ENCODE measurements at places on chromosomes 4 and X.

- DNase-seq, result no peak
These were observed 28.0 kb downstream of the SLC10A6 start for GRCh38 chr4:86821151-86821550.

DNA sequence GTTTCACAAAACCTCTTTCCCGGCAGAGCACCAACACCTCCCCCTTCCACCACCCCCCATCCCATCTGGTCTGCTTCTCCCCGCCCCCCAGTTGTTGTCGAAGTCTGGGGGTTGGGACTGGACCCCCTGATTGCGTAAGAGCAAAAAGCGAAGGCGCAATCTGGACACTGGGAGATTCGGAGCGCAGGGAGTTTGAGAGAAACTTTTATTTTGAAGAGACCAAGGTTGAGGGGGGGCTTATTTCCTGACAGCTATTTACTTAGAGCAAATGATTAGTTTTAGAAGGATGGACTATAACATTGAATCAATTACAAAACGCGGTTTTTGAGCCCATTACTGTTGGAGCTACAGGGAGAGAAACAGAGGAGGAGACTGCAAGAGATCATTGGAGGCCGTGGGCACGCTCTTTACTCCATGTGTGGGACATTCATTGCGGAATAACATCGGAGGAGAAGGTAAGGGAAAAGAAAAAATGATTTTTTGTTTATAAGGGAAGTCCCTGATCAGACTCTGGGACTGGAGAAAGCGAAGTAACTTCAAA lies at the start of gene PDGFRA:
Gene PDGFRA (plus strand): TSS at position 333 of the 541 bp plus-strand sequence. CDS start 29,476 bp downstream, outside the sequence.
- DNase-seq, result no peak

- DNase-seq, result no peak
These were observed 11.3 kb upstream of the SLC9A7 start for GRCh38 chrX:46770000-46770816.

- no peak for DNase-seq
These were observed 126.7 kb upstream of the AGA start for GRCh38 chr4:177568931-177569330.

- no peak for DNase-seq
These were observed 5.8 kb upstream of the VEGFC start for GRCh38 chr4:176798540-176798939.

DNA sequence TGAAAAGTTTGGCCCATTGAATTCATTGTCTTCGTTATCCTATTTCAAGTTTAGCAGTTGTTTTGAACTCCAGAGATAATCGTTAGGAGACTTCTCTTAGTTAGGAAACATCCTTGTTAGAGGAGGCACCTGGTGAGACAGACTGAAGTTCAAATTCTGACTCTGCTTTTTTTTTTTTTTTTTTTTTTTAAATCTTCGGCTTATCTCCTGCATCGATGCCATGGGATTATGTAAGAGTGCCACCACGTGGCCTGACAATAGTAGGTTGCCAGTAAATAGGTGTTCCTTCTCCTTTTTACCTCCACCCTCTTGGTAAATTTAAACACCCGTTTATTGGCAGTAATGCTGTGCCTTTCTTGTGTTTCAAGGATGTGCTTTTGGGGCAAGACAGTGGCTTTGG lies 149.3 kb downstream of the SOWAHB start:
- DNase-seq, result no peak

DNA sequence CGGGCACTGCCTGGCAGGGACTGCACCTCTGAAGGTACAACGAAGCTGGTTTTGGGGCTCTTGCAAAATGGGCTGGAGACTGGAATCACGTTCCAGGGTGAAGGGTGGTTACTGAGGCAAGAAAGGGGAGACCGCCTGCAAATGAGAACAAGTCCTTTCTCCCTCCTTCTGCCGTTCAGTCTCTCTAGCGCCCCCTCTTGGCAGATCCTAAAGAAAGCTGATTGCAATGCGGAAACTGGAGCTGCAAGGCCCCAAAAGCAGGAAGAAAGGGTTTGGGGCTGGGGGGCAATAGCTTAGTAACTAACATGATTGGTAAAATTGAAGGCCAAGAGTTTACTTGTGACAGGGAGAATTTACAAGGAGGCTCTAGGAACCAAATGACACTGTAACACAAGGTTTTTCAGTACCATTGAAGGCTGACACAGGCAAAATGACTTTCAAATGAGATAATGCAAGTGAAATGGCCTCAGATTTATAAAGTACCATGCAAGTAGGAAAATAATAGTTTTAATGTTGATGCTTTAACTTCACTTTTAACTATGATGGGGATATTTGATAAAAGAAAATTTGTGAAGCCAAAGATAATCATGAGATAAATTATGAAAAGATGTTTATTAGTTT lies 222.7 kb upstream of the HAND2 start:
- DNase-seq, result no peak

DNA sequence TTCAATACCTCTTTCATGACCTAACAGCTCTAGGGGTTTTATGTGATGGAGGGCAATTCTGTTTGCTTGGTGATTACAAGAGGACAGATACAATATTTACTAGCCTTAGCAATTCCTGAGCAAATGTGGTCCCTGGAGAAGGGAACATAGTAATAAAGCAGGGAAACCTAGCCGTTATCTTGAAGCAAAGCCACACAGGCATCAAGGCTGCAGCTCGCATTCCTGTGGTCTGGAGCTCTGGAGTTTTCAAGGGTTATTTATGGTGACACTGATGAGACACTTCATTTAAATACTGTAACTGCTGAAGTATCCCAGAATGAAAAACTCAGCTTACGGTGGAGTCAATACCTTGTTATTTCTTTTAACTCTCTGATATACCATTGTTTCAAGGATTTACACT lies 66.8 kb downstream of the AFF2 start:
- no peak for DNase-seq

- DNase-seq, result no peak
These were observed 3.9 kb downstream of the RAB9A start for GRCh38 chrX:13692771-13693231.

DNA sequence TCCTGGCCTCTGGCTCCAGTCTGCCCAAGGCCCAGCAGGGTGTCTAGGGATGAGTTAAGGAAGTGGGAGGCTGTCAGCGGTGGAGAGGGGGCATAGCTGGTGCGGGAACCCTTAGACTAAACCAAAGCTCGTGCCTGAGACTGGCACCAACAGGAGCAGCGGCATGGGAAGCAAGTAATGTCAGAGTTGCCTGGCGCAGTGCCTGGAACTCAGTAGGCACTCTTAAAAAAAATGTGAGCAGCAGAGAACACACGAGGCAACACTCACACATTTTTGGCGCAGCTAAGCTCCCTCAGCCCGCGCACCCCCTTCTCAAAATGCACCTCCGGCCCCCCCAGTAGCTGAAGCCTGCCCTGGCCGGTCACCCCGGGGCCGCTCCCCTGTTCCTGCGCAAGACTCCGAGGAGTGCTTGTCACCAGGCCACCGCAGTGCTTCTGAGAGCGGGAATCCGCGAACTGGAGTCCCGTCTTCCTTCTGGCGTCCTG lies 583 bp downstream of the GABRE start:
- no peak for DNase-seq

DNA sequence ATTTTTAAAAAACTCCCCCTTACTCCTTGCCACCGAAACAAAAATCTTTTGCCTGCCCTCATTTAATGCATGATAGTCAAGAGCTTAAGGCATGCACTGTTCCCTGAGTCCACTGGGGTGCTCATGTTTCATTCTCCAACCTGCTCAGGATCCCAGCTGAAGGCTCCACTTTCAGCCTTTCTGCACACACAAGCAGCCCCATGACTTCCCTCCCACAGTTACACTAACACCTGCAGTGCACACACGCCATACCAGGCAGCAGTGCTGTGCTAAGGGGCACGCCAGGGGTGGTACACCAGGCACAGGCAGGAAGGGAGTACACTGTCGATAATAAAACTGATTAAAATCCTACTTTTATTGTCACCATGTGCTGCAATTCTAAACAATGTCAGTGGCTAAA lies 385.2 kb downstream of the BMPR1B start:
- no peak for DNase-seq

DNA sequence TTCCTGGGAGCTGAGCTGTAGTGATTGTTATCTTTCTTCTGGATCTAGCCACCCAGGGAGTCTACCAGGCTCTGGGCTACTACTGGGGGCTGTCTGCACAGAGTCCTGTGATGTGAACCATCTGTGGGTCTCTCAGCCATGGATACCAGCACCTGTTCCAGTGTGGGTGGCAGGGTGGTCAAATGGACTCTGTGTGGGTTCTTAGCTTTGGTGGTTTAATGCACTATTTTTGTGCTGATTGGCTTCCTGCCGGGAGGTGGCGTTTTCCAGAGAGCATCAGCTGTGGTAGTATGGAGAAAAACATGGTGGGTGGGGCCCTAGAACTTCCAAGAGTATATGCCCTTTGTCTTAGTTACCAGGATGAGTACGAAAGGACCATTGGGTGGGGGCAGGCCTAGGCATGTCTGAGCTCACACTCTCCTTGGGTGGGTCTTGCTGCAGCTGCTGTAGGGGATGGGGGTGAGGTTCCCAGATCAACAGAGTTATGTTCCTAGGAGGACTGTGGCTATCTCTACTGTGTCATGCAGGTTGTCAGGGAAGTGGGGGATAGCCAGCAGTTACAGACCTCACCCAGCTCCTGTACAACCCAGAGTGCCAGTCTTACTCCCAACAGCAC lies 264.8 kb upstream of the LDB2 start:
- no peak for DNase-seq

DNA sequence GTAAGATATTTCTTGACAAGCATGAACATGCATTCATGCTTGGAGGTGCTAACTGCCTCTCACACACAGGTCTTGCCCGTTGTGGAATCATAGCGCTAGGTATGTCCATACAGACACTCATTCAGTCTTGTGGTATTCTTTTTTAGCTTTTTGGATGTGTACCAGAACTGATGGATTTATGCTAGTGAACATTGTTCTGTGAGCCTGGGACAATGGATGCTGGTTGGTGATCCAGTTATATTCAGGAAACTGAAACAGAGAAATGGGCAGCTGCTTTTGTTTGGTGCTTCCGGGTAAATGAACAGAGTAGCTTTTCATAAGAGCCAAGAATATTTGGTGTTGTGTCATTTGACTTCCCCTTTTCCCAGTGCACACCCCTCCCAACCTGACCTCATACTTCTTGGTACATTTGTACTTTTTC lies 78.9 kb upstream of the SLC4A4 start:
- DNase-seq, result no peak

GRCh38 chr4:170425040-170425439 lies 335.3 kb upstream of the AADAT start:
- no peak for DNase-seq

DNA sequence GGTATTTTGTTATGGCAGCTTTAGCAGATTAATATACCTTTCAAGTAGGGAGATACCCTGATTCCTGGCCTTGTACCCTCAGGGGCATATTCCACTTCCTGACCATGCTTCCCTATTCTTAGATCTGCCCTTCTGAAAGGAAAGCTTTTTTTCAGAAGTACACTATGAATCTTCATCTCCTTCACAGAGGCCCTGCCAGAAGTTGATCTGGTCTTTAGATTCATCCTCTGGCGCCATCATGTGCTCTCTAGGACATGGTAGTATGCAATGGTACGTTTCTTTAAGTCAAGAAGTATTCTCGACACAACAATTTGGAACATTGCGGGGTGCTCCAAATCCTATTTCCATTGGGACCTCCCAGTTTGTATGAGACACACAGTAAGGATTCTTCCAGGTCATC lies 39.6 kb upstream of the DIPK2B start:
- DNase-seq, result no peak

DNA sequence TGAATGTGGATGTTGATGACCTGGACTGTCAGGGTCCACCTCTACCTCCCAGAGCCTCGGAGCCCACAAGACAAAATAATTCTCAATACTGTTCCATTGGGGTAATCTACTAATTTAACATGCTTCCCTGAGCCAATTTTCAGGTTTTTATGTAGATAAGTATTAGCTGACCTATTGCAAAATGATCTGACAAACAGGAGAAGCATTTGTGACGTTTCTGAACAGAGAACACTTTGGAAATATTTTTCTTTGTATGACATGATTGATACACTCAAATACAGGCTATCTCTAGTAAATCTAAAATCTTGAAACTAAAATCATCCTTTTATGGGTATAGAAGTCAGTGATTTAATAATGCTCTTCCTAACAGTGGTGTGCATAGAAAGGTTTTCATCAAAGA lies 716.6 kb downstream of the KLHL13 start:
- no peak for DNase-seq

GRCh38 chrX:25026576-25026975 lies 10.8 kb upstream of the ARX start:
- DNase-seq, result no peak

GRCh38 chr4:158172261-158173258 lies at the start of gene GASK1B:
Gene GASK1B (minus strand): TSS chr4:158173025. CDS start chr4:158171375, 1,650 bp downstream.
- DNase-seq, result no peak

GRCh38 chr4:164700471-164700870 lies 53.5 kb upstream of the SMIM31 start:
- DNase-seq, result no peak

GRCh38 chr4:24547979-24548378 lies 36.4 kb downstream of the DHX15 start:
- DNase-seq, result no peak

GRCh38 chr4:172982151-172982590 lies 186.4 kb upstream of the GALNT7 start:
- no peak for DNase-seq

- no peak for DNase-seq
These were observed 74.5 kb downstream of the DCLK2 start for GRCh38 chr4:150152766-150153165.

- DNase-seq, result no peak
These were observed 628.3 kb downstream of the TRIML1 start for GRCh38 chr4:188767496-188767895.

GRCh38 chrX:70247252-70247651 lies 12.8 kb downstream of the P2RY4 start:
- no peak for DNase-seq

DNA sequence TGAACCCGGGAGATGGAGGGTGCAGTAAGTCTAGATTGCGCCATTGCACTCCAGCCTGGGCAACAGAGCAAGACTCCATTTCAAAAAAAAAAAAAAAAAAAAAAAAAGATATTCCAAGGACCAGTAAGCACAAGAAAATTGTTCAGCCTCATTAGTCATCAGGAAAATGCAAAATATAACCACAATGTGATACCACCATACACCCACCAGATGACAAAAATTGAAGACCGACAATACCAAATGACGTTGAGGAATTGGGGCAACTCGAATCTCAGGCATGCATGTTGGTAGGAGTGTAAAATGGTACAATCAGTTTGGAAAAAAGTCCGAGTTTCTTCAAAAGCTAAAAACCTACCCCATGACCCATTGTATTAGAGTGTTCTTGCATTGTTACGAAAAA lies 130.2 kb upstream of the FAM9B start:
- no peak for DNase-seq

- DNase-seq, result no peak
These were observed 367.8 kb upstream of the GRIA3 start for GRCh38 chrX:122816288-122816687.

Data from stimulated activated CD8-positive, alpha-beta memory T cell treated with anti-CD3 and anti-CD28 coated beads, Interleukin-15, amount 100 ng/mL, for 1 hour (primary cell).